ENCODE measurements at places on chromosomes 5 and 9. TPM values are rescaled to one million over a fixed set of nuclear protein-coding genes. Genes with fewer than 3 reads are reported as not detected.

The C9orf50 gene
- total RNA-seq, result not detected

The ANXA2R gene
- total RNA-seq, result 0.26 TPM

DNA sequence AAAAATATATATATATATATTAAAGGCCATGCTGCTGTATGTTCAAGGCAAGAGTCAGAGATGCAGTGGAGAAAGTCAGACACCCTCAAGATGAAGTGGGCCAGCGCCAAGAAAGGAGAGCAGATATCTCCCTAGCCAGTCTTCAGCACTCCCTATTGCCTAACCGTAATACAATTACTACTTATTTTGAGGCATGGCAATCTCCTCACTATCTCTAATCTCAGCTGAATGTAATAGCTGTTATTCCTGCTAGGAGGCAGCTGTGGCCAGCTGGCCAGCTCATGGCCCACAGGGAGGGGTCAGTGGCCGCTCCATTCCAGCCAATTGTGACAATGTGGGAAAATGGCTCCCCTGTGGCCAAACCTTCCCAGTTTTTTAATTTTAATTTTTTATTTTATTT lies 87.5 kb upstream of the FBXW11 start:
- no peak for DNase-seq

GRCh38 chr5:32928761-32929160 lies 217.6 kb downstream of the NPR3 start:
- peak; percentile 37 for DNase-seq

The RELL2 gene
- 16.6 TPM for total RNA-seq

DNA sequence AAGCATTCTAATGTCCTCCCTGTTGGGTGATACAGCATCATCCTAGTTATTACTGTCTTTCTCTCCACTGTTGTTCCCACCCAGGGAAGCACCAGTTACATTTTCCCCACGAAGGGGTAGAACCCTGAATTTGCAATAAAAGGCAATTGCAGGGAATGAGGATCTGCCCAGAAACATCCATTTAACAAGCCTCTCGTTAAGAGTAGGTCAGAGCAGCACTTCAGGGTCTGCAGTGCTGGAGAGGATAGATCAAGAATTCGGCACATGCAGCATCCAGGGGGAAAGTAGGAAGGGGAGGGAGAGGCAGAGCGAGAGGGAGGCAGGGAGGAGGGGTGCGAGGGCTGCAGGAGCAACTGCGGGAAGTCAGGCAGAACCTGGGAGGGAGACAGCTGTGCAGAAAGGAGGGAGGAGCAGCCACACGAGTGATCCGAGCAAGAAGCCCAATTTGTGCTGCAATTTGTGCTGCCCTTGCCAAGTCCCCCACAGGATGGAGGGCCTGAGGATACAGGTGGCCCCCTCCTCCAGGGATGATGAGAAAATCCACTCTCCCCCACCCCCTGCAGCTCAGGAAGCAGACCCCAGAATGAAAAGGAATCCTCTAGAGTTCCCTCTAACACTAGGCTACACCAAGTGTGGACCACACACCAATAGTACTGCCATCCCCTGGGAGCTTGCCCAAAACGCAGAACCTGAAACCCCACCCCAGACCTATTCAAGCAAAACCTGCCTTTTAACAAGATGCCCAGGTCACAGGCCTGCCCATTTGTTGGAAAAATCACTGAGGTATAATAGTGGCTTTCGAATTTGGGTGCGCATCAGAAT lies 62.2 kb downstream of the EPB41L4B start:
- no peak for DNase-seq

DNA sequence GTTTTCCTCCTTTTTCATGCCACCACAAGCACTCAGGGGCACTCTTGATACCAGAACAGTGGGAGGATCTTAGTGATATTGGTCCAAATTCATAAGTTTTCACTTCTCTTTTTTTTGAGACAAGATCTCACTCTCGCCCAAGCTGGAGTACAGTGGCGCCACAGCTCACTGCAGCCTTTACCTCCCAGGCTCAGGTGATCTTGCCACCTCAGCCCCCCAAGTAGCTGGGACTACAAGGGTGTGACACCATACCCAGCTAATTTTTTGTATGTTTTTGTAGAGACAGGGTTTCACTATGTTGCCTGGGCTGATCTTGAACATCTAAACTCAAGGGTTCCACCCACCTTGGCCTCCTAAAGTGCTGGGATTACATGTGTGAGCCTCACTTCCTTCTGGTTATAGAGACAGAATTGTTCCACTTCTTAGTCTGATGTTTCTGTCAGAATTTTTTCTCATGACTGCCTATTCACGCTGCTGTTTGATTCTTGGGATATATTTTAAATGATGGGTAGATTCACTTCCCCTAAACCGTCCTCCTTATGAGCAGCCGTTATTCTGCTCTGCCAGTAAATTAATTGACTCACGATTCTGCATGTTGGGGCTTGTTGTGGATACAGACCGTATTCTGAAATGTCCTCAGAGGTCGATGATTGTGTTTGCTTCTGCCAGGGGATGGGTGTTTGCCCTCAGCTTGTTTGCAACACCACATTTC lies 30.8 kb downstream of the MTAP start:
- peak; percentile 98 for DNase-seq

- no peak for DNase-seq
Observed at GRCh38 chr9:93308158-93308602, 124.2 kb downstream of the WNK2 start.

DNA sequence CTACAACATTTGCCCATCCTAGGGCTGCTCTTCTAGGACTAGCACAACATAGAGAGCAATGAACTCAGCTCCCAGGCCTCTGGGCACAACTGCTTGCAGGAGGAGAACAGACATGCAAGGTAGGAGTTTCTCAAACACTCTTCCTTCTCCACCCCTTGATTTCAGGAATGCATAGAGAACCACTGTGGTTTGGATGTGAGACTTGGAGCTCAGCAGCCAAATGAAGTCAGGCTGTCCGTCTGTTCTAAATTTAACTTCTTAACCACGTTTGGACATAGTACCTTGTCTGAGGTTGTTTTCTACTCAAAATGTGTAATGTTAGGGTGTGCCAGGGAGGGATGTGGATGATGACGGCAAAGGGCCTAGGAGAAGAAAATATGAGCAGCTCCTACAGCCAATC lies 515.1 kb upstream of the TNC start:
- no peak for DNase-seq

- DNase-seq, result peak; percentile 21
Observed at GRCh38 chr9:77177894-77178794, 810 bp downstream of the VPS13A start.

- no peak for DNase-seq
Observed at GRCh38 chr9:84285381-84285780, 55.2 kb downstream of the SLC28A3 start.
